NCI-H510A treated with DMSO at 0.1 percent for 48 hours (cell line): ENCODE measurements at places on chromosomes 4 and X.

GRCh38 chr4:185082561-185082960 lies 60.5 kb upstream of the SLC25A4 start:
- no peak for DNase-seq

DNA sequence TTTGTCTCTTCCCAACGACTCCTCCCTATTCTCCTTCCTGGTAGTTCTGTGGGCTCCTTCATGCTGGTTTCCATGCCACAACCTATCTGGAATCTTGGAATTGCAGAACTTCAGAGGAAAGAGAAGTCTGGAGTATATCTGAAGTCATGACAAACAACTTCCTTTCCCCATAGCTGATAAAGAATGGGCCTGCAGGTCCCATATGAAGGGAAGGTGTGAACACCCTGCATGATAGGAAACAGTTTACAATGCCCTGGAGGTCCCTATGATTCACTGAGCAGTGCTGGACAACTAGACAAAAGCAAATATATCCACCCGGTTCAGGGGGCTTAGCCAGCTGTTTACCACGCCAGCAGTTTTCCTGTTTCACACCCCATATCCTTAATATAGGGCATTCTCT lies 19.4 kb downstream of the FAM9C start:
- no peak for DNase-seq

- DNase-seq = peak; percentile 1
Observed at GRCh38 chrX:74449322-74449936, 28.1 kb downstream of the SLC16A2 start.

DNA sequence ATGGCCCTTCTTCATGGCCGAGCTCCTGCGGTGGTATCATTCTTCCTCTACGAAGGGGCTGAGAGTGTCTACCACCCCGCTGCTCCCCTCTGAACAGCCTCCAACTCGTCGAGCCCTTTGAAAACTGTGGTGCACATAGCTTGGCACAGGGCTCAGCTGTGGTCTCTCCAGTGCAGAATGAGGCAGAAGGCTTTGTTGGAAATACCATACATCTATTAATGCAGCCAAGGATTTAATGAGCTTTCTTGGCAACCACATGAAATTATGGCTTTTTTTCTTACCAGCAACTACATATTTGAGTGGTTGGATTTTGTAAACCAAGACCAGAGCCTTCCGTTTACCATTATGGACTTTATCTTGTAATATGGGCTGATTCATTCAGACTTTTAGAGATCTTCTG lies 61.7 kb upstream of the CBR4 start:
- no peak for DNase-seq

- peak; percentile 6 for DNase-seq
Observed at GRCh38 chrX:72305286-72306084, at the start of gene CITED1. CITED1 (minus strand) TSS chrX:72305914; CDS start chrX:72302869, 3,045 bp downstream.

DNA sequence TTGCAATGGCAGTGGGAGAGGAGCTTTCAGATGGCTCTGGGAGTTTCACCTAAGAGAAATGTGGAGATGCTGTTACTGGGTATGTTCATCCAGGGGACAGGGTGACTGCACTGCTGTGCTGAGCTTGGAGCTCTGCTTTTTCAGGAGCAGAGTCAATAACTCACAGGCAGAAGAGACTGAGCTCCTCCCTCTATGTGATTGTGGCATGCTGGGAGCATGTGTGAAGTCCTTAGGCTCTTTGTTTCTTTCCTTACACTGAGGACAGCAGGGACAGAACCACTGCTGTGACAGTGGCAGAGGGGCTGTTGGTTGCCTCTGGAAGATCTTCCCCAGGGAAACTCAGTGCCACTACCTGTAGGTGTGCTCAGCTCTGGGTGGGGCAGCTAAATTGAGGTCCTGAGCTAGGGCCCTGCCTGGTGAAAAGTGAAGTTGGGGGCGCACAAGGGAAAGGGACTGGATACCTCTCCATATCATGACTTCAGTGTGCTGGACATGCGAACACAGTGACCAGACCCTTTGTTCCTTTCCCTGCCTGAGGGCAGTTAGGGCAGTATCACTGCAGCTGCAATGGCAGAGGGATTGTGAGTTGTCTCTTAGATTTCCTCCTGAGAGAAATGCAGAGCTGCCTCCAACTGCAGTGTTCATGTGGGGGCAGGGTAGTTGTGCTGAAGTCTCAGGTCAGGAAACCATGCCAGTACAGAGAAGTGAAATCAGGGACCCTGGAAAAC lies 156.7 kb downstream of the TENT5D start:
- DNase-seq = no peak

- no peak for DNase-seq
Observed at GRCh38 chr4:95869961-95870500, 30.1 kb downstream of the PDHA2 start.

- no peak for DNase-seq
Observed at GRCh38 chr4:6582889-6583490, 8.0 kb downstream of the MAN2B2 start.

DNA sequence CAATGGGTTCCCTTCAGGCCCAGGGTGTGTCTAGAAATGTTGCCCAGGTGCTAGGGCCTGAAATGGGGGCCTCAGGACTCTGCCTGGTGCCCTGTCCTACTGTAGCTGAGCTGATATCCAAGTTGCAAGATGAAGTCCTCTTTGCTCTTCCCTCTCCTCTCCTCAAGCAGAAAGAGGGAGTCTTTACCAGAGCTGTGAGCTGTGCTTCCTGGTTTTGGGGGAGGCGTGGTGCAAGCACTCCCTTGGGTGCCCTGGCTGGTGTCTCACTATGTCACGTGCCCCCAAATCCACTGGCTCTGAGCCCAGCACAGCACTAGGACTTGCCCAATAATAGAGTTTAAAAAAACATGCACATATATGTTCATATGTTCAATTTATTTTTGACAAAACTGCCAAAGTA lies 29.3 kb upstream of the CT47A1 start:
- no peak for DNase-seq

DNA sequence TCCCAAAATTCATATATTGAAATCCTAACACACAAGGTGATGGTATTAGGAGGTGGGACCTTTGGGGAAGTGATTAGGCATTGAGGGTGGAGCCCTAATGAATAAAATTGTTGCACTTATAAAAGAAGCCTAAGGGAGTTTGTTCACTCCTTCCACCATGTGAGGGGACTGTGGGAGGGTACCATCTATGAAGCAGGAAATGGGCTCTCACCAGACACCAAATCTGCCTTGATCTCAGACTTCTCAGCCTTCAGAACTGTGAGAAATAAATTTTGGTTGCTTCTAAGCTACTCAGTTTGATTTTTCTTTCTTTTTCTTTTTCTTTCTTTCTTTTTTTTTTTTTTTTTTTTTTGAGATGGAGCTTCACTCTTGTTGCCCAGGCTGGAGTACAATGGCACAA lies 116.2 kb upstream of the GPC3 start:
- no peak for DNase-seq

DNA sequence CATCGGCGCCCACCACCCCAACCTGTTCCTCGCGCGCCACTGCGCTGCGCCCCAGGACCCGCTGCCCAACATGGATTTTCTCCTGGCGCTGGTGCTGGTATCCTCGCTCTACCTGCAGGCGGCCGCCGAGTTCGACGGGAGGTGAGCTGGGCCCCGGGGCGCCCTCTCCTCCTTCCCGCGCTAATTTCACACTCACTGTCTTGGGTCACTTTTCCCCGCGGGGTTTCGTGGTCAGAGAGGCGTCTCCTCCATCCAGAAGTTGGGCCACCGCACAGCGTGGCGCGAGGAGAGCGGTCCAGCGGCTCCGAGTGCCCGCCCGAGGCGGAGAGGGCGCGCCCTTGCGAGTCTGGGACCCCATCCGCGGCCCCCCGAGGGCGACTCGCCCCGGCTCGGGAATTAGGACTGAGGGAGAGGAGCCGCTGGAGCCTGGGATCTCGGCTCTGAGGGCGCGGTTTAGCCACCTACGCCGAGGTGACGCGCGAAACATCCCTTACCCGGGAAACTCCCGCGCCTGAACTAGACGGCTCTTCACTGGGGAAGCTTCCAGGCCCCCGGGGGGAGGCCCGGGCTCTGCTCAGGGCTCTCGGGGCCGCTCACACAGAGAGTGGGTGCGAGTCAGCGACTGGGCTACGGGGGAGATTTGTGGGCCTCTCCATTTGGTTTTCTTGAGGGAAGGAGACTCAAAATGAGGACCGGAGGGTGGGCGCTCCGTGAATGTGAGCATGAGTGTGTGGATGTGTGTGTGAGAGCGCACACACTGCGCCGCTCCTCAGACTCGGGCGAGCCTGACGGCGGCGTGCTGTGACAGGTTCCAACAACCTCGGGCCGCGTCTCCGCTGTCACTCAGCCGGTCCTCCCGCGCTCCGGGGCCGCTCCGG lies 551 bp downstream of the NPNT start:
- DNase-seq = no peak
